ENCODE measurements at places on chromosomes 7 and 10.

- no peak for DNase-seq
These were observed 67.8 kb downstream of the GSAP start for GRCh38 chr7:77348371-77348813.

GRCh38 chr10:123007558-123008354, 839 bp downstream of the IKZF5 start:
- peak; percentile 38 for DNase-seq

DNA sequence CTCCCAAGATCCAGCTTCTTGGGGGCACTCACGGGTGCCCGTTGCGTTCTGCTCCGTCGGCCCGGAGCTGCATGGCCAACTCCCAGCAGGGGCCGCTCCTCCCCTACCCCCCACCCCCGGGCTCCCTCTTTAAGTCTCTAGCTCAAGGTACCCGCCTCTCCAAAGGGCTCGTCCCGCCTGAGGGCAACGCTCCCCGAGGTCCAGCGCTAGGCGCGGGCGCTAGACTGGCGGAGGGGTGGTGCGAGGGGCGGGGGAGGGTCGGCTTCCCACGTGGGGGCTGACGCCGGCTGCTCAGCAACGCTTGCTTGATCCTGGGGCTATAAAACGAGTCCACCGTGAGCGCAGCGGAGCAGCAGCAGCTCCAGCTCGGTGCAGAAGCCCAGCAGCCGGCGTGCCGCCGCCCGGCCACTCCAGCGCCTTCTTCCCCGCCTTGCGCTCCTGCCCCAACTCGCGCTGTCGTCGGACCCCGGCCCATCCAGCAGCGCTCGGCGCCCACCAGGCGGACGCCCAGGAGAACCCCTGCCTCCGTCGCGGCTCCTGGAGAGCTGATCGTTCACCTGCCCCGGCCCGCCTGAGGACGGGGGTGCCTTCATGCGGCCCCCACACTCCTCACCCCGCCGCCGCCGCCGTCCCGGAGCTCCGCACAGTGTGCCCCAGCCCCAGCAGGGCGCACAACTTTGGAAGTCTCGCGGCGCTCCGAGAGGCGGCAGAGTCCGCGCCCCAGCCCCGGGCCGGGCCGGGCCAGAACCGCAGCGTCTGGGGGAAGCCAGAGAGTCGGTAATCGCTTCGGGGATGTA, at the start of gene ADRA2A:
Gene ADRA2A, plus strand, starts transcription at position 348 of the 797 bp plus-strand sequence. CDS start 968 bp downstream, outside the sequence.
- DNase-seq = no peak

DNA sequence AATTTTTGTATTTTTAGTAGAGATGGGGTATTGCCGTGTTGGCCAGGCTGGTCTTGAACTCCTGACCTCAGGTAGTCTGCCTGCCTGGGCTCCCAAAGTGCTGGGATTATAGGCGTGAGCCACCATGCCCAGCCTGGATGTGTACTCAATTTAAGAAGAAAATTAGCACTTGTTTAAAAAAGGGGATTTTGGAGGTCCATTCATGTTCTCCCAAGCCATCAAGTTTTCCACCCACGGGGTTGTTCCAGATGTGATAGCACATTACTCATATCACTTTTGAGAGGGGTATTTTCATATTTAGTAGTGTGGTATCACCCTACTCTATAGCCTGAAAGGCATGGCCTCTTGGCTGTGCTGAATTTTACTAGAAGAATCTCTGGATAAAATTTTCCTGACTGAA, 10.5 kb upstream of the SLC26A3 start:
- peak; percentile 51 for DNase-seq

DNA sequence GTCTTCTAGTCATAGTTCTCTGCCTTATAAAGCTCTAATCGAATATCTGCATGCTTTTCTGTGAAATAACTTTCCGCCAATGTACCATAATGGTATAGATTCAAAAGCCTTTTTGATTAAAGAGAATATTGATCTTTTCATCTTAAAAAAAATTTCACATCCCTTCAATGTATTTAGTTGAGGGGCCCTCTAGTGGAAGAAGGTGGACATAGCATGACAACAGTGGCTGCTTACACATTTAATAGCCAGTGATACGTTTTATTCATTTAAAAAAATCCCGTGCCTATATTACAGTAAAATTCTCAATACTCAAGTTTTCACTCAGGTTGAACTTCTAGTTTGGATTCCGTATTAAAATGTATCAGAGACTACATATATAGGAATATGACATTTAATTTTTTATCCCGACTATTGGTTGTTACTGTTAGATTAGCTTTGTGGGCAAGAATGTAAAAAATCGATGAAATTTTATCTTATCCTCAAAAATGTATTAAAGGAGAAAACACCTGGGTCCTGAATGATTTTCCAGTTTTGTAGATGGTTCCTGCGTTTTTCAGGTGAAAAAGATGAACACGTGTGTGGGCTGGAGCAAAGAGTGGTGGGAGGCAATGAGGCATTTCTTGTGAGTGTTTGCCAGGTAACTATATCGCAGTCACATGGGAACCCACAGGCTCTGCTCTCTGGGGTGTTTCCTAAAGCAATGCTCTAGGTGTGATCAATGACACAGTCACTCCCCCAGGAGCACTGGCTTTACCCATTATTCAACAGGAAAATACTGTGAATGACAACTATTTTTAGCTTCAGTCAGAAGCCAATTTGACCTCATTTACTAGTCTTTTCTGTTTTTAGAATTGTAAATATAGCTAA, 24.1 kb upstream of the PNLIP start:
- peak; percentile 25 for DNase-seq

- DNase-seq = no peak
These were observed 99.0 kb downstream of the ADRA2A start for GRCh38 chr10:111175787-111176186.

GRCh38 chr10:31977440-31978155, 49.0 kb upstream of the ARHGAP12 start:
- no peak for DNase-seq

- no peak for DNase-seq
These were observed 765.1 kb upstream of the POM121L12 start for GRCh38 chr7:52270301-52270700.

DNA sequence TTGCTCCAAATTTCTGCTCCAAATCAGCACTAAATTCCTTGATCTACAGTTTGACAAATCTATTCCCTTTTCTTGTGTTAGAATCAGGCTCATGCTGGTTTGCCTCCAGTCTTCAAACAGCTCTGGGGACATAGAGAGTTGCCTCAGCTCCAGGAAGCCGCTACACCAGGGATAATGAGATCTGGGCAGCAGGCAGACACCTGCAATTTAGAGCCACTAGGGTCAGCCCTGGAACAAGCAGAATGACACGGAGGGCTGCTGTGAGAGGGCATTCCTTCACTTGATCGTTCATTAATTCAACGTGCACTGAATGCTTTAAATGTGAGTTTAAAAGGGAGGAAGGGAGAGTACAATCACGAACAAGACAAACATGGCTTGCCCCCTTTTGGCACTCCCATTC, 3.7 kb upstream of the ELMO1 start:
- no peak for DNase-seq

GRCh38 chr7:92835261-92835850, 1.0 kb downstream of the CDK6 start:
- peak; percentile 51 for DNase-seq

- DNase-seq = no peak
These were observed 501.0 kb upstream of the GALNT17 start for GRCh38 chr7:70630818-70631457.

- DNase-seq = no peak
These were observed 906.2 kb downstream of the LRMDA start for GRCh38 chr10:76337641-76338040.

- no peak for DNase-seq
These were observed 11.3 kb downstream of the CPA2 start for GRCh38 chr7:130277763-130278643.

GRCh38 chr7:542713-543500, 23.3 kb upstream of the PDGFA start:
- no peak for DNase-seq

DNA sequence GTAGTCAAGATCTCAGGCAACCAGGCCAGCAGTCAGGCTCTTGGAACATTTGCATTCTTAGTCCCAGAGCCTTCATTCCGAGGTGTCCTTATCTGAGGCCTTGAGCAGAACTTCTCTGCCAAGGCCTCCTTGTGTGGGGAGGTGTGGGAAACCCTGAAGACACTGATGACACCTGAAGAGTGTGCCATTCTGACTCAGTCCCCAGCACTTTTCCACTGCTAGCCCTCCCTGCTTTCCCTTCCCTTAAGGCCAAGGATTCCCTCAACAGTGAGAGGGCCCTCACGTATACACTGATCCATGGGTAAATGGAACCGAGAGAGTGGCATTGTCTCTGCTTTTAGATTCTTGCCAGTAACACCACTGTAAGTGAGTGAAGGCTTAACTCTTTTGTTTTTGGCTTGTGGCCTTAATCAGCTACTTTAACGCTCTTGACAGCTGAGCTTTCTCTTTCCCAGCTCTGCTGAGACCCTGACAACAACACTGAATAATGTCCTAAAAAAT, 30.3 kb downstream of the TRDMT1 start:
- no peak for DNase-seq

DNA sequence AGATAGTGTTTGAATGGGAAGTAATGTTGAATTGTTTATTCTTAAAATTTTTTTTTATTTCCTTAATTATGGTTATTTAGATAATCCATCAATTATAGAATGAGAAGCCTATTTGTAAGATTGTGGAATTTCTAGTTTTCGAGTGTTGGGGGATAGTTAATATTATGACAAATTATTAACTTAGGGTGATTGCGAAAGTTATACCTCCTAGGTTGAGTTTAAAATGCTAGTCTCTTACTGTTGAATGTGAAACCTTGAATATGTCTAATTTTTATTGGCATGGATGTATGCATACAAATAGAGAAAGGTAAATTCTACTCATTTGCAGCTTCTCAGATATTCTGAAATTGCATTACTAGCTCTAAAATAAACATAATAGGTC, 43.2 kb downstream of the BICC1 start:
- no peak for DNase-seq

GRCh38 chr10:44745920-44746319, 165.2 kb upstream of the TMEM72 start:
- DNase-seq = no peak
